Aorta (tissue), 5 donors: ENCODE measurements at places on chromosomes 4 and X. TPM values are rescaled to one million over a fixed set of nuclear protein-coding genes. Genes with fewer than 3 reads are reported as not detected.

- no peak for DNase-seq
- no peak overlapping the region for H3K4me3 ChIP-seq
- no peaks in the 10 kb centered on the region for H3K36me3 ChIP-seq
- H3K27me3 ChIP-seq, result no peaks in the 10 kb centered on the region
- no peak overlapping the region for H3K27ac ChIP-seq
These were observed 35.9 kb downstream of the MAGEA1 start for GRCh38 chrX:153214934-153215333.

DNA sequence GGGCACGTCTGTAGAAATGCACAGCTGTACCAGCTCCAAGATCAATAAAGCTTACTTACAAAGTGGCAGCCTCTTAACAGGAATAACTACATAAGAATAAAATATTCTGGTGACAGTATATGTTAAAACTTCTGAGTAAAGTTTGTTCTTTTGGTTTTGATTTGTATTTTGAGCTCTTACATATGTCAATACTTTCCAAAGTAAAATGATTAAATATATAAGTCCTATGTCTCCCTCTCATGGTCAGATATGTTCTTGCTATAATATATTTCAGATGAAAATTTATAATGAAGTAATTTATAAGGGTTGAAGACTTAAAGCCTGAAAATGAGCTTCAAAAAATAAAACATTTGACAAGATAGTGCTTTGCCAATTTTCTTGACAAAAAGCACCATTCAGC is 254.4 kb downstream of the NPFFR2 start:
- no peak for DNase-seq
- no peaks in the 10 kb centered on the region for H3K36me3 ChIP-seq
- no peak overlapping the region for H3K4me3 ChIP-seq

The TEX13B gene
- total RNA-seq, result not detected

The SGMS2 gene
- 50.2 TPM for total RNA-seq

- no peaks in the 10 kb centered on the region for H3K4me1 ChIP-seq
- H3K36me3 ChIP-seq, result no peaks in the 10 kb centered on the region
- H3K27ac ChIP-seq, result no peak overlapping the region
- no peak overlapping the region for H3K4me3 ChIP-seq
- H3K27me3 ChIP-seq, result no peaks in the 10 kb centered on the region
These were observed 176.9 kb downstream of the ZIC3 start for GRCh38 chrX:137742846-137743245.

DNA sequence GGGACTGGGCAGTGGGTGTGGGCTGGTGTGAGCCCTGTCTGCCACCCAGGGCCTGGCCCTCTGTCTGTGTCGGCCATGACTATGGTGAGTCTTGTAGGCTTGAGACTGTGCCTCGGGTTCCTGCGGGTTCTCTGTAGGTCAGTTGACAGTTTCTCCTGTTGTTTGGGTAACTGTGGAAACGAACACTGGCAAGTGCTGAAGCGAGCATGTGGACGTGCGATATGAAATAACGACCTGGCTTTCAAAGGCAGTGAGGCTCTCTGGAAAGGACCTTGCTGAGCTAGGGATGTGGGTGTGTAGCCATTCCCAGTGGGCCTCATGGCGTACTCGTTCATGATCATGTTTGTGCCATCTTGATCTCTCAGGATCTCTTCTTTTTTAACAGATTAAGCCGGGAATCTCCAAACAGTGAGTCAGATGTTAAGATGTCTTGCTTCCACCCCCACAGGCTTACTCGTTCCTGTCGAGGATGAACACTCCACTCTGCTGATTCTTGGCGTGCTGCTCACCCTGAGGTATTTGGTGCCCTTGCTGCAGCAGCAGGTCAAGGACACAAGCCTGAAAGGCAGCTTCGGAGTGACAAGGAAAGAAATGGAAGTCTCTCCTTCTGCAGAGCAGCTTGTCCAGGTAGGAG is 41.3 kb downstream of the HTT start:
- no peak overlapping the region for H3K4me3 ChIP-seq
- H3K27me3 ChIP-seq, result no peaks in the 10 kb centered on the region
- no peak overlapping the region for H3K27ac ChIP-seq
- no peaks in the 10 kb centered on the region for H3K4me1 ChIP-seq
- no peak for DNase-seq
- peaks cover 9% of the 10 kb centered on the region for H3K36me3 ChIP-seq

- no peaks in the 10 kb centered on the region for H3K36me3 ChIP-seq
- no peak for DNase-seq
These were observed 41.4 kb downstream of the CLCN3 start for GRCh38 chr4:169661761-169662160.
